ENCODE measurements at places on chromosomes 12 and 14.

DNA sequence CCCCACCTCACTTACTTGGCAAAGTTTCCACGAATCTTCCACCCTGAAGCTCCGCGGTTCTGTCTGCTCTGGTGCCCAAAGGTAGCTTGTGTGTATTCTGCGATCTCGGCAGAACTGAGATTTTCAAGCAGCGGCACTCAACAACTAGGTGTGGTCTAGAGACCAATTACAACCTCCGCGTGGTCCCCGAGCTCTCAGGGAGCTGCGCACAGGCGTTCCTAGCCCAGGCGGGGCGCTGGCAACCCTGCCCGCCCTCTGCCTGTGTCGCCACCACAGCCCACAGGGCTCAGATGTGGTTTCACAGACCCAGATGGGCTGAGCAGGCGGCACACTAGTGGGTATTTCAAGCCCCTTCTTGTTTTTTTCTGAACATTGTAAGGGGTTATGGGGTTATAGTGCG, 1.5 kb upstream of the DIABLO start:
- no peak for DNase-seq

GRCh38 chr12:94263011-94263811, 114.8 kb downstream of the PLXNC1 start:
- DNase-seq, result no peak

- DNase-seq, result no peak
These were observed at the start of gene FAR2 for GRCh38 chr12:29148911-29149690. Gene FAR2 (plus strand): TSS chr12:29149278. CDS start chr12:29270450, 121,172 bp downstream.

DNA sequence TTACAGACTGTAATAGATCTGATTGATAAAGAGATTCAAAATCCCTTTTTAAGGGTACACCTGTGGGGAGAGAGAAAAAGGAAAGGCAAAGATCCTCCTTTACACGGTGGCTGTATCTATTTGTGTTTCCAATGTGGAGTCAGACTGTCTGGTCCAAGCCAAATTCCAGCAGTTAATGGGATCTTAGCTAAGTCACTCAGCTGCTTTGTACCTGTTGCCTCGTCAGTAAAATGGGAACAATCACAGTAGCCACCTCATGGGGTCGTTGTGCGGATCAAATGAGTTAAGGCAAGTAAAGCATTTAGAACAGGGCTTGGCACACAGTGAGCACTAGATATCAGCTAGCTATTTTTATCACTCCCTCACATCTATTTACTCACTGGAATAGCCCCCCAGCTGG, 46.9 kb downstream of the EFCAB11 start:
- no peak for DNase-seq

DNA sequence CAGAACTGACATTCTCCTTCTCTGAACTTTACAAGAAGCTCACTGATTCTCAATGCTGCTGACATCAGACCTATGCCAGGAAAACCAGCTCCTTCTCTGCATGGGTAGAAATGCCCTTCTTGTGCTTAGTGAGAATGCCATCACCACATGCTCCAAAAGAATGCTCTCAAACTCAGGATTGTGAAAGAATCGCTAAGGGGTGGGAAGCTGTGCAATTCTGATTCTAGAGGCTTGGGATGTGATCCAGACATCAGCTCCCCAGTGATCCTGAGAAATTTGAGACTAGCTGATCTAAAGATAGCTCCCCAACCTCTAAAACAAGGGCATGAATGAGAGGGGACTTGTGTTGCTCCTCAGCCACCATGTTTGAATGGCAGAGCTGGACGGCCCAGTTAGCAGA, 113.2 kb downstream of the DPF3 start:
- no peak for DNase-seq

DNA sequence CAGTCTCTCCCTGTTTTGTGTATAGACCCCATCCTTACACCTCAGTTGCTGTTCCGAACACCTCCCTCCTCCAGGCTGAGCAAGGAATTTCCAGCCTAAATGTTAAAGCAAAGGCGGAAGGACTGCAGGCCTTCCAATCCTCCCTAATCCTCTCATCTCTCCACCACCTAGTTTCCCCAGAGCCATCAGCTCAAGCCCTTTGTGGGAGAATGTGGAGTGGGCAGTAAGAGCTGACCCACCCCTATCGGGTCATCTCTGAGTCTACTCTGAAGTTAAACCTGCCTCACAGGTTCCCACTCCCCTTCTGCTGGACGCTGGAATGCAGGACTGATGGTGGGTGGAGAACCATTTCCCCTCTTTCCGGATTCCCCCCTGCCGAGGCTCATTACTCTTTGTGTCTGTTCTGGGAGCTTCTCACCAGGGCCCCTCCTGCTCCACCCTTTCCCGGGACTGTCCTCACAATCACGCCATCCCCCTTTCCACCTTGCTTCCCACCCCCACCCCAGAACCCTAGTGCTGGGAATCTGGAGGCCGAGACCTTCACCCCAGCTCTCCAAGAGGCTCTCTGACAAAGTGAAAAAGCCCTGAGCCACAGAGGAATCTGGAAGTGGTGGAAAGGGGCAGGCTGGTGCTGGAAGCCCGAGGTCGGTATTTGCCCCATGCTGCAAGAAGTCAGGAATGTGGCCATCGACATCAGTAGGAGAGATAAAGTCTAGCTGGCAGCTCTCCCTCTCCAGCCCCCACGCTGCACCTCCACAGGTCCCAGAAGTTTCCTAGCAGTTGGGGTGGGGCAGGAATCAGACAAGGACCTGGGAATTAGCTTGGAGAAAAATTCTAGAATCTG, 3.3 kb upstream of the KRT18 start:
- DNase-seq, result no peak
